ENCODE measurements at places on chromosomes 5 and 9. TPM values are rescaled to one million over a fixed set of nuclear protein-coding genes. Genes with fewer than 3 reads are reported as not detected.

Gene C9orf72
- total RNA-seq, result 4.3 TPM

Gene LCN9
- total RNA-seq, result not detected

Gene SPATA31E1
- under 0.01 TPM for total RNA-seq

Gene CATSPER3
- under 0.01 TPM for total RNA-seq

Gene SEC16A
- total RNA-seq, result 40.9 TPM

Gene CDH6
- total RNA-seq, result 0.29 TPM

Gene SPATA31A7
- not detected for total RNA-seq

Gene CEL
- total RNA-seq, result under 0.01 TPM

Gene TENT4A
- total RNA-seq, result 9.0 TPM

Gene PTGDS
- total RNA-seq, result 16.1 TPM

Gene GFI1B
- total RNA-seq, result not detected

Gene CCDC192
- not detected for total RNA-seq

Gene PRLR
- total RNA-seq, result 11.5 TPM

Gene DAB2IP
- total RNA-seq, result 10.7 TPM

Gene CDX1
- total RNA-seq, result not detected

Gene GPR150
- total RNA-seq, result 0.18 TPM

Gene MVB12B
- 5.3 TPM for total RNA-seq

Gene LURAP1L
- total RNA-seq, result 2.8 TPM

Gene INSL6
- total RNA-seq, result not detected

Gene PTPN3
- 0.29 TPM for total RNA-seq

Gene LIFR
- 20.5 TPM for total RNA-seq

Gene EIF4E1B
- total RNA-seq, result not detected

Gene BHMT
- total RNA-seq, result not detected

Gene RANBP3L
- total RNA-seq, result not detected

Gene TAF11L5
- total RNA-seq, result not detected

Gene ADAMTS19
- total RNA-seq, result not detected

Gene LCN1
- total RNA-seq, result not detected

Gene TTLL11
- 4.3 TPM for total RNA-seq

Gene LMBRD2
- 6.6 TPM for total RNA-seq

Gene PLEKHG4B
- not detected for total RNA-seq

Gene IL17B
- total RNA-seq, result not detected

Gene ENTPD8
- 0.86 TPM for total RNA-seq
